MM.1S (cell line): ENCODE measurements at places on chromosomes 7 and 10.
A peak's percentile ranks its signal among the peaks of the same experiment; 100 is the strongest.

DNA sequence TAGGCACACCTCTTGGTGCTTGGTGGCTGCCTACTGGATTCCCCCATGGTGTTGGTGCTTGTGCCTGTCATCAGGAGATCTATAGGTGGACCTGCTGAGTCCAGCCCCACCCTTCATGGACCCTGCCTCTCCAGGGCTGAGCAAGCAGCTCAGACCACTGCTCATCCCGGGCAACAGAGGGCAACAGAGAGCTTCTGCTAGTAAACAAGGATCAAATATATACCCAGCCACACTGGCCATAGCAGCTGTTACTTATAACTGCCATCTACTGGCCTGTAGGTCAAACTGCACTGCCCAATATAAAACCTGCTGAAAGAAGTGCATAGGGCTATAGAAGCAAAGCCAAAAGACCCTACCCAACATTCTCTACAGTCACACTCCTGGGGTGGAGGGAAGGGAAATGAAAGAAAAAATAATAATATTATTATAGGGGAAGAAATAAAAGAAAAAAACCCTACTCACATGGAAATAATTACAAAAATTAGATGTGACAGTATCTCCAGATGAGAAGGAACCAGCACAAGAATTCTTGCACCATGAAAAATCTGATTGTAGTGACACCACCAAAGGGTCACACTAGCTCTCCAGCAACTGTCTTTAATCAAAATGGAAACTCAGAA is 54.9 kb upstream of the ZNF800 start:
- DNase-seq, result peak; percentile 95

GRCh38 chr10:47286591-47287315 is 13.2 kb upstream of the GDF10 start:
- no peak for DNase-seq

- DNase-seq, result no peak
Measured at GRCh38 chr7:137768366-137768765, 78.4 kb downstream of the DGKI start.

DNA sequence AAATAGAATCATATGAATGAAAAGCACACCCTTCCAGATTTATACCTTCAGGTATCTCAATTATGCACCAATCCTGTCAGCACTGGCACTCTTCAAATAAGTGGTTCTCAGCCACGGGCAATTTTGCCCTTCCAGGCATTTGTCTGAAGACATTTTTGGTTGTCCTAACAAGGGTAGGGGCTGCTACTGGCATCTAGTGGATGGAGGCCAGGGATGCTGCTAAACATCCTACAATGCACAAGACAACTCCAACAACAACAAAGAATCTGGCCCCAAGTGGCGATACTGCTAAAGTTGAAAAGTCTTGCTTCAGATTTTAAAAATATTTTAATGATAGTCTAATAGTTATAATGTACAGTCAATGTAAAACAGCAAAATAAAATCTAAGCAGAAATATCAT is 16.1 kb downstream of the CCDC186 start:
- DNase-seq, result no peak

DNA sequence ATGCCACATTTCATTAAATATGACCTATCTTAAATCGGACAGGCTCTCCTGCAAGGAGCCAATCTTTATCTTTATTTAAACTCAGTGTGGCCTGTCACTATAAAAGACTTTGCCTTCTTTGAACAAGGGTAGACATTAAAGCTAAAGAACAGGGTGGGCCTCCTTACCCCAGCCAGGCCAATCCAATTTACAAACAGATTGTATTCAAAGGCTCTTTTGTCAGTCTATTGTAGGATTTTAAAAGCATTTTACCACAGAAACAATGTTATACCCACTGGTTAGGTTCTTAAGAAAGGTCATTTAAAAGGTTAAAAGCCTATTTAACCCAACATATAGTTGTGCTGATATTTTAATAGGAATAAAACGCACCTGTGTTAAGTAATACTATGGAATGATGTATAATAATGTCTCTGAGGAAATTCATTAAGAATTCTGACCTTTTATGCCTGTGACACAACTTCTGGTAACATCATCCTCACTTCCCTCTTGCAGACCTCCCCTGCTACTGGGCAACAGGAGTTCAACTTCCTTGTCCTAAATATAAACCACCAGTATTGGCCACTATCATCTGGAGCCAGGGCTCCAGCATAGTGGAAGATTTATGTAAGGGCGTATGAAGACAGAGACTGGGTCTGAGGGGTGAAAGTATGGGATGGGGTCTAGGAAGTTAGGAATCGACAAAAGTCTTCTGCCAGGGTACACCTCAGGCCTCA is 32.5 kb downstream of the MTERF1 start:
- no peak for DNase-seq
